ENCODE measurements at places on chromosomes 11 and 22.

DNA sequence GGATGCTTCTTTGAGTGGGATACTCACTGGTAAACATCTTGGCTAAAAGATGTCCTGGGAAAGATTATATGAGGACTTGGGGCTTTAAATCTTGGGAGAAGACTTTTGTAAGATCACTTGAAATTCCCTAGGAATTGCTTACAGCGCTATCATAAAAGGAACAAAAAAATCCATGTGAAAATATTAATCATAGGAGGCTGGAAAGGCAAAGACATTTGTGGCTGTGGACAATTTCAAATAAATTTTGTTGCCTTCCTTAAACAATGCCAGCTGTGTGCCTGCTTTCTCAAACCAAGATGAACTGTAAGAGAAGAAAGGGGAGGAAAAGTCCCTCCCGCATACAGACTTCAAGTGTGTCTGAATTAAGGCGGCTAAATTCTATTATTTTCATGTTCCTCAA is 75.6 kb downstream of the SNX19 start:
- no peak for DNase-seq

GRCh38 chr11:107494055-107494454 is 36.4 kb upstream of the CWF19L2 start:
- DNase-seq: no peak

- no peak for DNase-seq
These were observed 41.3 kb downstream of the RTN4R start for GRCh38 chr22:20226760-20227350.

DNA sequence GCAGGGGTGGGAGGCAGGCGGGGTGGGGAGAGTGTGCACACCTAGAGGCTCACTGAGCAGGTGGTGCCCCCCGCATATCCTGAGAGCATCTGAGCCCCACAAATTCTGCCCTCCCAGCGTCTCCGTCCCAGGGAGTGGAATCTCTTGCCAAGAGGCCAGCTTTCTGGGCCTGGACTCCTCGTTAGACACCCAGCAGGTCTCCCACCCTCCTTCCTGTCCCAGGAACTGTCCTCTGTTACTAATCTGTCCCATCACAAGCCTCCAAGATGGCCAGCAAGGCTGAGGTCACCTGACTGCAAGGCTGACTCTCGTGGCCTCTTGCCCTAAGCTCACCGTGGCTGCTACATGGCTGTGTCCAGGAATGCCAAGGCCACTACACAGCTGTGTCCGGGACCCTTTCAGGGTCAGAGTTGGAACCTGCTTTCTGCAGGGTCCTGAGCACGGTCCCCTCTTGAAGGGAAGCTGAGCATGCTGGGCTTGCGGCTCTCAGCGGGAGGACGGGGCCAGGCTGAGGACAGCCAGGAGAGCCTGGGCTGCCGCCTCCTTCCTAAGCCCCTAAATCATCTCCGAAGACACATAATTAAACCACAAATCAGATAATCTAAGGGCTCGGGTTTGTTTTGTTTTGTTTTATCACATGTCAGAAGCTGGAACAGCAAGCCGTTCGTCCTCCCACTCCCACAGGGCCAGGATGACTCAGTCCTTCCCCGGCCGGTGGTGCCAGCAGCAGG is 1327.3 kb downstream of the TBC1D22A start:
- DNase-seq: no peak

GRCh38 chr11:110338684-110339083 is 42.3 kb upstream of the RDX start:
- DNase-seq: no peak

- DNase-seq: no peak
These were observed 12.3 kb upstream of the SCUBE2 start for GRCh38 chr11:9103542-9104276.
